ENCODE measurements at places on chromosomes 1 and 21.

GRCh38 chr21:34900376-34900775 is 148.7 kb downstream of the RUNX1 start:
- no peak for DNase-seq

DNA sequence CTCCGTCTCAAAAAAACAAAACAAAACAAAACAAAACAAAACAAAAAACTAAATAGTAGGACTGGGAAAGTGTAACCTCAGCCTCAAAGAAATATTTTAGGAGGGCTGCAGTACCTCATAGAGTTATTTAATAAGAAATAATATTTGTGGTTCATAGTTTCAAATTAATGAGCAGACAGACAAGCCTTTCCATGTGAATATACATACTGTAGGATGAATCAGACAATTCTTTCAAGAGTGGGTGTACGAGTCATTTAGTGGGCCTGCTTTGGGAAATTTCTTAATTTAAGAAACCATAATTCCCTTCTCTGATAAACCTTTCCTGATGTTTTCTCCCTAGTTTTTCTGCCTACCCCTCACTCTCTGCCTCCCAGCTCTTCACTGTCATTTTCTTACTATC is 52.5 kb downstream of the CDC14A start:
- peak; percentile 57 for DNase-seq

DNA sequence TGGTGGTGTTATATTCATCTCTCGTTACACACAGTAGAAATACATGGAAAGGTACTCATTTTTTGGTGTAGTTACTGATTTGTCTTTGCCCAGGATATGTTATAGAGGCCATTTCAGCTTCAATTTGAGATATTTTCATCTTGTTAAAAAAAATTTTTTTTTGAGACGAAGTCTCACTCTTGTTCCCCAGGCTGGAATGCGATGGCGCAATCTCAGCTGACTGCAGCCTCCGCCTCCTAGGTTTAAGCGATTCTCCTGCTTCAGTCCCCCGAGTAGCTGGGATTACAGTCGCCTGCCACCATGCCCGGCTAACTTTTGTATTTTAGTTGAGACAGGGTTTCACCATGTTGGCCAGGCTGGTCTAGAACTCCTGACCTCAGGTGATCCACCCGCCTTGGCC is 19.0 kb downstream of the MORC3 start:
- no peak for DNase-seq

- peak; percentile 63 for DNase-seq
Observed at GRCh38 chr1:84146411-84147032, 2.5 kb downstream of the PRKACB start.
